Daoy (cell line): ENCODE measurements at places on chromosomes 1 and 21.

- no peak for DNase-seq
Measured at GRCh38 chr1:40053138-40053887, 12.8 kb downstream of the CAP1 start.

DNA sequence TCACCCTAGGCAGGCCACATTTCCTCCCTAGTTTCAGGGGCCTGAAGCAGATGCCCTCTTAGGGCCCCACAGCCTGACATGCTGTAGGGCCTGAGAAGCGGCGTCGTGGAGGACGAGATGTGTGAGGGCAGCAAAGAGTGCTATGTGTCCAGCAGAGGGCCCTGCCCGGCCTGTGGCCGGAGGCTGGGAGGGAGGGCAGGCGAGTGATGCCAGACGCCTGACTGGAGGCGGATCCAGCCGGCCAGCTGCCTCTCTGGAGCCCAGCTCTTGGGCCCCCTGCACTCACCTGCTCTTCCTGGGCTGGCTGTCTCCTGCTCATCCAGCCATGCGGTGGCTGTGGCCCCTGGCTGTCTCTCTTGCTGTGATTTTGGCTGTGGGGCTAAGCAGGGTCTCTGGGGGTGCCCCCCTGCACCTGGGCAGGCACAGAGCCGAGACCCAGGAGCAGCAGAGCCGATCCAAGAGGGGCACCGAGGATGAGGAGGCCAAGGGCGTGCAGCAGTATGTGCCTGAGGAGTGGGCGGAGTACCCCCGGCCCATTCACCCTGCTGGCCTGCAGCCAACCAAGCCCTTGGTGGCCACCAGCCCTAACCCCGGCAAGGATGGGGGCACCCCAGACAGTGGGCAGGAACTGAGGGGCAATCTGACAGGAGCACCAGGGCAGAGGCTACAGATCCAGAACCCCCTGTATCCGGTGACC, at the start of gene GPR37L1:
Gene GPR37L1, plus strand, starts transcription at position 279 of the 697 bp plus-strand sequence. Its CDS starts 47 bp downstream, at position 326.
- DNase-seq: no peak

- DNase-seq: no peak
Measured at GRCh38 chr1:231508941-231509340, 19.5 kb upstream of the TSNAX start.

DNA sequence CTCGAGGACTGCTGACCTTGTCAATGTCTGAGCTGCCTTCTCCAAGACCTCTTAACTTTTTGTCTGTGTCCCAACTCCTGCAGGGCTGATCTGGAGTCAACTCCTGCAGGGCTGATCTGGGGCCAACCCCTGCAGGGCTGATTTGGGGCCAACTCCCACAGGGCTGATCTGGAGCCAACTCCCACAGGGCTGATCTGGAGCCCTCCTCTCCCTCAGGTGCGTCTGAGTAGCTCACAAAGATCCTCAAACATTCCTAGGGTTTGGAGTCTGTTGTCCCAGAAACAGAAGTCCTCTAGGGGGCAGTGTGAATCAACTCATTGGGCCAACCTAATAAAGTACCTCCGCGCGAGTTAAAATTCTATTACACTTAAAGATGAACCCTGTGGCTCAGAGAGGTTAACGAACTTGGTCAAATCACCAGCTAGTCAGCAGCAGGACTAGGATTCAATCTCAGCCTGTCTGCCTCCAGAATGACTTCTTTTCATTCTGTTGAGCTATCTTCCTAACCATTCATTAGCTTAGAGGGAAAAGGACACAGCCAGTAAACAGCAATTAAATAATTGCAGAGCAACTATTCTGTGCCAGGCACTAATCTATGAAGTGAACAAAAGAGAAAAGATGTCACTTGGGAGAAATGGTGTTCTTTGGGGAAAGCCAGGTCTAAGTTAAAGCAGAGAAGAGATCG, 17.2 kb upstream of the RLF start:
- DNase-seq: peak; percentile 63

DNA sequence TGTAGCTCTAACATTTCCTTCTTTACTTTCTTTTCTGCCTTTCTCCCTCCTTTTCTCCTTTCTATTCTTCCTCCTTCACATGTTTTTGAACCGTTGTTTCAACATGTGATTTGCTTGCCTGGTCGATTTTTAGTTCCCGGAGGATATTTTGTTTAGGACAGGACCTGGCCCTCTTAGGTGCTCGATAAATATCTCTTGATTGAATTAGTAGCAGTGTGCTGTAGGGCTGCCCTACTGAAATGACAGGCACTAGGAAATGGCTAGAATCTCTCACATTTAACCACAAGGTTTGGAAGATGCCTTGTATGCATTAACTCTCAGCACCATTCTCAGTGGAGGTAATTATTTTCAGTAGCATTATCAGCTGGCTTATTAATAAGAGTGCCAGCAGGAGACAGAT, 305.6 kb downstream of the PAPPA2 start:
- no peak for DNase-seq

DNA sequence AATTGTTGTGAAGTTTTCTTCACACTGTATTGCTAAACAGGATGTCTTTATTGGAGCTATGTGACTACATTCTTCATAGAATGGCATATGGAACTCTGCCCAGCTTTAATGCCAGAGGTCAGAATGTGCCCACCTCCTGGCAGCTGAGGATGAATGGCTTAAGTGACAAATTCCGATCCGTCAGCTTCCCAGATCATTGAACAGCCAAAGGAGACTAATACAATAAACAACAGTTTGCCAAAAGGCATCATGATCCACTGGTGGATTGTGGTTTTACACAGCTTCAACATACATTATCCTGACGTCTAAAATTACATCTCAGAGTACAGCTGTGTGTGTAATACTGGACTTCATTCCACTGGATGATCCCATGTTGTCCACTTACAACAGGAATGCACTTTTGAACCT, 68.7 kb upstream of the C1orf105 start:
- peak; percentile 60 for DNase-seq

GRCh38 chr1:40945491-40945973, 34.0 kb upstream of the CTPS1 start:
- no peak for DNase-seq

DNA sequence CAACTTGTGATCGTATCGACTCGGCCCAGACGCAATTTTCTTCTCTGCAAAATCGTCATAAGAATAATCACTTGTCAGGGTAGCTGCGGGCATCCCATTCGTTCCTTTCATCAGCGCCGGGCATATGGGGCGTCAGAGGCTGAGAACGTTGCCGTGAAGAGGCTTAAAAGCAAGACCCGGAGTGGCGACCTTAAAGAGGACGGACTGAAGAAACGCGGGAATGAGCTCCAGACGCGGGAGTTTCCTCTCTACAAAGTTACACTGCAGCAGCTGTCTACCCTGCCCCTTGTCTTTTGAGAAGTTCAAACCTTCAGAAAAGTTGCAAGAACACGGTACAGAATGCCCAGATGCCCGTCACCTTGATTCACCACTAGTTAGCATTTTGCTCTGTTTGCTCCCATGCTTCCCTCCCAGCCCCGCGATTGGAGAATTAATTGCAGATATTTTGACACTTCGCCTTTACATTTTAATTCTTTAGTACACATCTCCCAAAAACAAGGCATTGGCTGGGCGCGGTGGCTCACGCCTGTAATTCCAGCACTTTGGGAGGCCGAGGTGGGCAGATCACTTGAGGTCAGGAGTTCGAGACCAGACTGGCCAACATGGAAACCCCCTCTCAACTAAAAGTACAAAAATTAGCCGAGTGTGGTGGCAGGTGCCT, 967 bp downstream of the CENPS start:
- DNase-seq: peak; percentile 35

GRCh38 chr1:165960136-165960535, 132.7 kb downstream of the UCK2 start:
- DNase-seq: peak; percentile 47

DNA sequence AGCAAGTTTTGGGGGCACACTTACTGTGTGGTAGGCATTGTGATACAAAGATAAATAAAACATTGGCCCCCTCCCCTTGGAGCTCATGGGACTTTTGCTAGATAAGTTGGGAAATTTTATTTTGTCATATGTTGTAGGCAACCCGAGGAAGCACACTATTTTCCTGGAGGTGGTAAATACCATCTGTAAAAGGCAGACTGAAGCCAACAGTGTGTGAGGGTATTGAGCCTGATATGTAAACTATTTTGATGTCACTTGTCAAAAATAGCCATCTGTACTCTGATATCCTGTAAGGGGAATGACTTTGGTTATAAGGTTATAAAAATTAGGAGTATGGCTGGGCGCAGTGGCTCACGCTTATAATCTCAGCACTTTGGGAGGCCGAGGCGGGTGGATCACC, 30.6 kb downstream of the VANGL2 start:
- no peak for DNase-seq

DNA sequence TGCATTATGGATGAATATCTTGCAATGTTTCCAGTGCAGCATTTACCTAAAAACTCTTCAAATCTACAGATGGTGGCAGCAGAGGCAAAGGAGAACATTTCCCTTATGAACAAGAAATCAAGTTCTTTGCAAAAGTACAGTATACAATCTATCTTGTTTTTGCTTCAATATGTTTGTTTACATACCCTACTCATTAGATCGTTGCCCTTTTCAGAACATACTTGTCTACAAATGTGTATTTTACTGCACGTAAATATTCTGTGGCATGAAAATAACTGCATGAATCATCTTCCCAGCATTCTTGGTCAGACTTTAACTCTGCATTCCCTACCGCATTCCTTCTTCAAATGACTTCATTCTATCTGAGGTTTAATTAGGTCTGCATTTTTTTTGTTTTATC, 212.7 kb downstream of the ZP4 start:
- peak; percentile 49 for DNase-seq

DNA sequence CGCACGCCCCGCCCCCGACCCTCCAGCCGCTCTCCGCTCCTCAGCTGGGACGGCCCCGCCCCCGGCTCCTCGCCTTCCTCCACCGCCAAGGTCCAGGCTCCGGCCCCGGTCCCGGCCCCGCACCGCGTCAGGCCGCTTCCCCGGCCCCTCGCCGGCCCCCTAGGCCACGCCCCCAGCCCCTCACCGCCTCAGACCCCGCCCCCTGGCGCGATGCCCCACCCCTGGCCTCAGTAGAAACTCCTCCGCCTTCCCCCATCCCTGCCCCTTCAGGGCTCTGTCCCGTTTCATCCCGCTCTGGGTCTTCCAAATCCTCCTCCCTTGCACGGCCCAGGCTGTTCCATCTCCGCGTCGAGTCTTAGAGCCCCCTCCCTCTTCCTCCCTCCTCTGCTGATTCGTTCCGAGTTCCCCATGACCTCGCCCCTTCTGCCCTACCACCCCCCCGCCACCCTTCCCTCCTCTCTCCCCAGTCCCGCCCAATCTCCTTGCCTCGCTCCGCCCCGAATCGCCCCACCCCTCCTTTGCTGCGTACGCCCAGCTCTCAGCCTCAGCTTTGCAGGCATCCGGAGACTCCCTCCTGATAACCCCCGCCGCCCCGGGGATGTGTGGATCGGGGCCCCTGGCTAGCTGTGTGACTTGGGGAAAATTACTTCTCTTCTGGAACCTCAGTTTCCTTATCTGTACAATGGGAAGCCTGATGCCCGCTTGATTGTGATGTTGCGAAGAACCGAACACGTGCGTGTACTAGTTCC, 448 bp upstream of the ASAP3 start:
- DNase-seq: peak; percentile 94

- no peak for DNase-seq
Measured at GRCh38 chr1:178521241-178521640, 8.3 kb downstream of the TEX35 start.

- DNase-seq: no peak
Measured at GRCh38 chr1:218482683-218483082, 137.5 kb downstream of the TGFB2 start.

DNA sequence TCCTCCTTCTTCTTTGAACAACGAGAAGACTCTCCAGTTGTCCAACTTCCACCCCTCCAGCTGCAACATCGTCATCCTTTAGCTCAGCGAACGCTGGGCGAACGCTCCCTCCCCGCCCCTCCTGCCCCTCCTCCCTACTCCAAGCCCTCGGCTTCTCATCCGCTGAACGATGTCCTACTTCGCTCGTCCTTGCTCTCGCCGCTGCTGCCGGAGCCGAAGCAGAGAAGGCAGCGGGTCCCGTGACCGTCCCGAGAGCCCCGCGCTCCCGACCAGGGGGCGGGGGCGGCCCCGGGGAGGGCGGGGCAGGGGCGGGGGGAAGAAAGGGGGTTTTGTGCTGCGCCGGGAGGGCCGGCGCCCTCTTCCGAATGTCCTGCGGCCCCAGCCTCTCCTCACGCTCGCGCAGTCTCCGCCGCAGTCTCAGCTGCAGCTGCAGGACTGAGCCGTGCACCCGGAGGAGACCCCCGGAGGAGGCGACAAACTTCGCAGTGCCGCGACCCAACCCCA, at the start of gene BCAN:
Gene BCAN, plus strand, starts transcription at position 357 of the 504 bp plus-strand sequence. CDS start 3,938 bp downstream, outside the sequence.
- DNase-seq: peak; percentile 55
